ENCODE measurements at places on chromosomes 7 and 10.

GRCh38 chr10:128147669-128148068, 21.4 kb upstream of the MKI67 start:
- no peak for DNase-seq

DNA sequence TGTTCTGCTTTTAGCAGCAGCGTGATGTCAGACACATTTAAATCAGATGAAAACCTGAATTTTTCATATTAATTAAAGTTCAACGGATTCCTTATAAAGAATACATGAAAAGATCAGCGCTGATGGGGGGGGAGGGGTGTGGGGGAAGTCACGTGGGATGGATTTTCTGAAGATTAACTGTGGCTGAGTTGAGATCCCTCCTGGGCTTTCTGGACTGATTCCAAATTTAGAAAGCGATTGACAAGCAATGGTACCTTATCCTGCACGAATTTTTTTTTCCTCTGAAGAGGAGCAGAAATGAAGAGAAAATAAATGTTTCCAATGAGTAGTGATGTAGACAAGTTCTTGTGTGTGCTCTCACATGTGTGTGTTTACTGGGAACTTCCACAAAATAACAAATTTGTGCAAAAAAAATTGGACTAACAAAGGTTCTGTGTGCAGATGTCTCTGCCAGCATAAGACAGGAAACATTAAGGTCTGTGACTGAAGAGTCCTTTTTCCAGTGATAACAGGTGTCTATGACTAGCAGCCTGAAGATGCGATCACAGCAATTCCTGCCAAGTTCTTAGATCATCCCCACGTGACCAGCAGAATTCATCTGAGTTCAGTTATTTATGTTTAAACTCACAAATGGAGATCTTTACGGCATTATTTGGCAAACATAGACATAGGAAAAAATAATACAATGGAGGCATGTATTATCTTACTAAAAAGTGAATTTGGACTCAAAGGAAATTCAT, 585.2 kb upstream of the CELF2 start:
- DNase-seq, result no peak

DNA sequence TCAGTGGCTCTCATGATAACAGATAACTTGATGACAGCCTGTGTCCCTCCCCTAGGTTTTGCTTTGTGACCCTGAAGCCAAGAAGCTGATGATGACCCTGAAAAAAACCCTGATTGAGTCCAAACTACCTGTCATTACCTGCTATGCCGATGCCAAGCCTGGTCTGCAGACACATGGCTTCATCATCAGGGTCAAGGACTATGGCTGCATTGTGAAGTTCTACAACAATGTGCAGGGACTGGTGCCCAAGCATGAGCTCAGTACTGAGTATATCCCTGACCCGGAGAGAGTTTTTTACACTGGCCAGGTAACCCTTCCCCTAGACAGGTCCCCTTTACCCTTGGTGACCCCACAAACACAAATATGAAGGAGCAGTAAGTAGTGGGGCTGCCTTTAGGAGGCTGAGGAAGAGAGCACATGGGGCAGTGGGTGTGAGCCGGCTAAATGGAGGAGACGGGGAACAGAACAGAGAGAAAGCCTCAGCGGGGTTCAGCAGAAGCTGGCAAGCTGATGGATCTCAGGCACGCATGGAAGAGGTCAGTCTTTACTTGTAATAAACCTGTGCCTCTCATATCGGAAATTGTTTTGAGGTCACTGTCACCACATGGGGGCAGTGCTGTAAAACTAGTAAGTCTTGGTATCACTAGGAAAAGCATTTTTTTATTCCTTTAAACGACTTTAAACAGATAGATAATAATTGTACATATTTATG, 20.2 kb downstream of the PDCD11 start:
- DNase-seq, result peak; percentile 67

- no peak for DNase-seq
These were observed 158.6 kb downstream of the ZEB1 start for GRCh38 chr10:31477584-31477983.

GRCh38 chr7:17706275-17706674, 234.0 kb downstream of the SNX13 start:
- DNase-seq, result no peak

- DNase-seq, result no peak
These were observed 258.5 kb upstream of the FERD3L start for GRCh38 chr7:19403691-19404090.

- no peak for DNase-seq
These were observed 22.6 kb downstream of the HSPA12A start for GRCh38 chr10:116719804-116720203.

- DNase-seq, result no peak
These were observed 174.8 kb downstream of the RAPGEF5 start for GRCh38 chr7:22182149-22182548.

DNA sequence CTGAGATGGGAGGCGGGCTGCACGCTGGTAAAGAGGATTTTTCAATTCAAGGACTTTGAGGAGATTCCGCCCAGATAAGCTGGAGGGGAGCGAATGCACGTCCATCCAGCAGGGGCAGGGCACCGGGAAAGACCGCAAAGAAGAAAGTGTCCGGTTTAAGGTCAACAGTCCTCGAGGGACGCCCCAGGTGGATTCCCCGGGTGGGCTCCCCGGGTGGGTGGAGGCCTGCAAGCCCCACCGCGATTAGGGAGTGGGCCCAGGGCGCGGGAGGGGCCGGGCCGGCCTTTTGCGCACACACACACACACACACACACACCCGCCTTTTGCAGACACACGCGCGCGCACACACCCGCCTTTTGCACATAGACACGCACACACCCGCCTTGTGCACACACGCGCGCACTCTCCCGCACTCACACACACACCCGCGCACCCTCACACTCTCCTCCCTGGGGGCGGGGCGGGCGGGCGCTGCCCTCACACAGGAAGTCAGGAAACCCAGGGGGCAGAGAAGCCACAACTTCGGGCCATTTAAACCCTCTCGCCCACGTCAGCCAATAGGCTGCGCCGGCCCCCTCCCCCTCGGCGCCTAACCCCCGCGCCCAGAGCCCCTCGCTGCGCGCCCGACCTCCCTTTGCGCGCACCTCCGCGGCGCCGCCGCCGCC, 615 bp downstream of the ARHGAP12 start:
- peak; percentile 70 for DNase-seq

GRCh38 chr10:33073641-33074415, 115.8 kb upstream of the ITGB1 start:
- DNase-seq, result peak; percentile 28
